ENCODE measurements at places on chromosomes 3 and 15. TPM values are rescaled to one million over a fixed set of nuclear protein-coding genes. Genes with fewer than 3 reads are reported as not detected.

SLC9C1 gene
- total RNA-seq, result not detected

CHDH gene
- total RNA-seq, result 68.9 TPM

- H3K27me3 ChIP-seq, result peaks cover 4% of the 10 kb centered on the region
- no peaks in the 10 kb centered on the region for H3K36me3 ChIP-seq
- H3K4me1 ChIP-seq, result no peaks in the 10 kb centered on the region
- DNase-seq, result no peak
These were observed 3.2 kb upstream of the AGBL1 start for GRCh38 chr15:86076468-86076867.

- no peak overlapping the region for H3K4me3 ChIP-seq
- no peaks in the 10 kb centered on the region for H3K36me3 ChIP-seq
- no peaks in the 10 kb centered on the region for H3K4me1 ChIP-seq
- no peak for DNase-seq
- H3K27ac ChIP-seq, result no peak overlapping the region
These were observed 53.9 kb upstream of the TTC14 start for GRCh38 chr3:180548050-180548449.

CHAC1 gene
- total RNA-seq, result 6.7 TPM

DNA sequence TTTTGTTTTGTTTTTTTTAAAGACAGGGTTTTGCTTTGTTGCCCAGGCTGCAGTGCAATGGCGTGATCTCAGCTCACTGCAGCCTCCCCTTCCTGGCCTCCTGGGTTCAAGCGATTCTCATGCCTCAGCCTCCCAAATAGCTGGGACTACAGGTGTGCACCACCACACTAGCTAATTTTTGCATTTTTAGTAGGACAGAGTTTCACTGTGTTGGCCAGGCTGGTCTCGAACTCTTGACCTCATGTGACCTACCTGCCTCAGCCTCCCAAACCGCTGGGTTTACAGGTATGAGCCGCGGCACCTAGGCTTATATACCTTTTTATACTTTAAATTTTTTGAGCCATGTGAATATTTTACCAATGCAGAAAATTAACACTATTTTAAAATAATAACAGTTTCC, 56.9 kb upstream of the HERC1 start:
- no peak overlapping the region for H3K27ac ChIP-seq
- no peak for DNase-seq
- H3K4me1 ChIP-seq, result no peaks in the 10 kb centered on the region
- H3K36me3 ChIP-seq, result no peaks in the 10 kb centered on the region
- H3K4me3 ChIP-seq, result no peak overlapping the region

GASK1A gene
- total RNA-seq, result 4.6 TPM

DNA sequence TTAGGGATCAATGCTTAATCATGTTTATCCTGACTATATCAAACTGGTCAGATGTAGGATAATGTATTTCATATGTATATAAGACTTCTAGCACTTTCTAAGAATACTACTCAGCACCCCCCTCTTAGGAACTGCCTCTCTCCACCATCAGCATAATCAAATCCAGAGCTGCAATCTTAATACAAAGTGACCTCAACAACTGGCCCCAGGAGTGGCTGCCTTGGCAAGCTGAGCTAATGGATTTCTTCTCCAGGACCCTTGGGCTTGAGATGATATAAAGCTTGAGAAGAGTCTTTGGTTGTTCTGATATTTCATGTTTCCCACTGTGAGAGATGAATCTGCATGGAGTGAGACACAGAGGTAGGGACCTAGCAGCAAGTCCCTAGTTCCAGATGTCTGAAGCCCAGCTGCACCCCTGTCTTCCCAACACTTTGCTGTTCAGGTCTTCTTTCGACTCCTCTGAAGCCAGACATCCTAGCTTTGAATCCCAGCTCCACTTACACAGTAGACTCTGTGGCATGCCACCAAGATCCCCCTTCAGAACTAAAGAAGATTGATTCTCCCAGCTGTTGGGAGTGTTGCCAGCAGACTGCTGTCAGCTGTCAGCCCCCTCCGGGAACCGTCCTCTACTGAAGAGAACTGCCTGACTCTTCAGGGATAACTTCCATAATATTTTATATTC, 309.3 kb upstream of the UBE2E2 start:
- DNase-seq, result no peak
- no peak overlapping the region for H3K27ac ChIP-seq
- H3K4me1 ChIP-seq, result peaks cover 20% of the 10 kb centered on the region
- no peaks in the 10 kb centered on the region for H3K36me3 ChIP-seq
- no peaks in the 10 kb centered on the region for H3K27me3 ChIP-seq

- DNase-seq, result peak; percentile 51
- peak overlapping the region; percentile 99 for H3K27ac ChIP-seq
- H3K36me3 ChIP-seq, result peaks cover 25% of the 10 kb centered on the region
These were observed 33.5 kb downstream of the ZBTB38 start for GRCh38 chr3:141401573-141402475.

- H3K36me3 ChIP-seq, result no peaks in the 10 kb centered on the region
- no peak overlapping the region for H3K27ac ChIP-seq
- no peaks in the 10 kb centered on the region for H3K4me1 ChIP-seq
- no peak for DNase-seq
These were observed 1009.8 kb downstream of the TUSC7 start for GRCh38 chr3:117719316-117719926.

DNA sequence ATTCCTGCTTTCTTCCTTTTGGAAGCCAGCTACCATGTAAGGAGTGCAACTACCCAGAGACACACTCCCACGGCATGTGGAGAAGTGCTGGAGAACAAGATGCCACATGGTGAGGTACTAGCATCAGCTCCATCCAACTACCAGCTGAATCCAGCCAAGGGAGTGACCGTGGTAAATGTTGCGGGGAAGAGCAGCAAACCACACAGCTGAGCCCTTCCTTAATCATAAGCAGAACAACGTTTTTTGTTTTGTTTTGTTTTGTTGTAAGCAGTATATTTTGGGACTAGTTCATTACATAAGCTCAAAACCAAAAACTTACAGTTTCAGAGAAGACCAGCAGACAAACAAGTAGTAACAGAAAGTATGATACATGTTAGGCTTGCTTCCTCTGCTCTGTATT, 212.6 kb upstream of the ATP10A start:
- no peak overlapping the region for H3K4me3 ChIP-seq
- no peaks in the 10 kb centered on the region for H3K36me3 ChIP-seq
- no peaks in the 10 kb centered on the region for H3K4me1 ChIP-seq
- H3K27ac ChIP-seq, result no peak overlapping the region
- H3K27me3 ChIP-seq, result no peaks in the 10 kb centered on the region

Measured in transverse colon (tissue), 4 donors.